ENCODE measurements at places on chromosomes 3 and 15.

DNA sequence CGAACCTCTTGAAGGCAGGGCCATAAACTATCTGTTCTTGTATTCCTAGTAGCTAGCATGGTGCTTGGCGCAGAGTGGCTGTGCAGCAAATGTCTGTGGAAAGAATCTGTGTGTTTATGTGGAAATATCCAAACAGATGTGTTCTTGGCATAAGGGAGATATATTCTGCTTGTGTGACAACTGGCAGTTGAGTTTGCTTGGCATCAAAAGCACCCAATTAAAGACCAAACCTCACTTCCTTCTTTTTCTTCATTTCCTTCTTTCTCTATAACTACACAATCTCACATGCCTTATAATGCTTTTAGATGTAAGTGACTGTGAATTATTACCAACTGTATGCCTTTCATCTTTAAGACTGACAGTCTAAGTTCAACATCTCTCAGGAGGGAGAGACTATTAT is 296.5 kb downstream of the SLC9A9 start:
- no peak for DNase-seq

DNA sequence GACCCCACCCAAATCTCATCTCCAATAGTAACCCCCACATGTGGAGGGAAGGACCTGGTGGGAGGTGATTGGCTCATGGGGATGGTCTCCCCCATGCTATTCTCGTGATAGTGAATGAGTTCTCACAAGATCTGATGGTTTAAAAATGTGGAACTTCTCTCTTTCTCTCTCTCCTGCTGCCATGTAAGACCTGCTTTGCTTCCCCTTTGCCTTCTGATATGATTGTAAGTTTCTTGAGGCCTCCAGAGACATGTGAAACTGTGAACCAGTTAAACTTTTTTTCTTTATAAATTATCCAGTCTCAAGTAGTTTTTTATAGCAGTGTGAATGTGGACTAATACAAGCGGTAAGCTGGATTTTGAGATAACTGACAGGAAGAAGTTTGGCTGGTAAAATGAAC is 60.3 kb upstream of the MBNL1 start:
- no peak for DNase-seq

GRCh38 chr3:177484926-177485325 is 287.6 kb upstream of the TBL1XR1 start:
- DNase-seq = no peak

- peak; percentile 29 for DNase-seq
These were observed 215.6 kb downstream of the RPLP1 start for GRCh38 chr15:69668039-69668705.

GRCh38 chr3:40899286-40899712 is 300.0 kb upstream of the CTNNB1 start:
- DNase-seq = no peak

GRCh38 chr3:32208447-32208846 is 30.0 kb upstream of the CMTM8 start:
- peak; percentile 35 for DNase-seq

DNA sequence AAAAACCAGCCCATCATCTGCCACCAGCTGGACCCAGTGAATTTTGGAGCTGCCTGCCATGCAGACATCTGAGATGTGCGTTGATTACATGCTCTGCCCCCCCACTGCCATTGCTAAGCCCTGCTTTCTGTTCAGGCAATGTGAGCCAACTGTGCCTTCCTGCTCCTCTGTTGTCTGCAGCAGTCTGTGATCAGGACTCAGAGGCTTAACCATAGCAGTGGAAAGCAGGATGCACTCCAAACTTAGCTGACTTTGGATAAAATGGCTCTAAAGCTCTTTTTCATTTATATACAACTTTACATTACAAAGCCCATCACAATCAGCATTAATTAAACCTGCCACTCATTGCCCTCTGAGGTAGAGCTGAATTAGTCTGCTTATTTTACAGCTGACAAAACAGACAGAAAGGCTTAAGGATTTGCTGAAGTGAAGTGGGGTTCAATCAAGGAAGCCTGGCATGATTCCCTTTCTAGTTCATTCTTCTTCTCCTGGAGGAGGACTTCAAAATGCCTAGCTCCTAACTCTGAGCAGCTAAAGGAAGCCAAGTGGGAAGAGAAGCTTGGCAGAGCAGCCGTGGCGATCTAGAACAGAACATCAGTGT is 15.7 kb upstream of the RPS27L start:
- DNase-seq = no peak

- DNase-seq = peak; percentile 19
These were observed 2.1 kb downstream of the RFX7 start for GRCh38 chr15:56241374-56242105.

DNA sequence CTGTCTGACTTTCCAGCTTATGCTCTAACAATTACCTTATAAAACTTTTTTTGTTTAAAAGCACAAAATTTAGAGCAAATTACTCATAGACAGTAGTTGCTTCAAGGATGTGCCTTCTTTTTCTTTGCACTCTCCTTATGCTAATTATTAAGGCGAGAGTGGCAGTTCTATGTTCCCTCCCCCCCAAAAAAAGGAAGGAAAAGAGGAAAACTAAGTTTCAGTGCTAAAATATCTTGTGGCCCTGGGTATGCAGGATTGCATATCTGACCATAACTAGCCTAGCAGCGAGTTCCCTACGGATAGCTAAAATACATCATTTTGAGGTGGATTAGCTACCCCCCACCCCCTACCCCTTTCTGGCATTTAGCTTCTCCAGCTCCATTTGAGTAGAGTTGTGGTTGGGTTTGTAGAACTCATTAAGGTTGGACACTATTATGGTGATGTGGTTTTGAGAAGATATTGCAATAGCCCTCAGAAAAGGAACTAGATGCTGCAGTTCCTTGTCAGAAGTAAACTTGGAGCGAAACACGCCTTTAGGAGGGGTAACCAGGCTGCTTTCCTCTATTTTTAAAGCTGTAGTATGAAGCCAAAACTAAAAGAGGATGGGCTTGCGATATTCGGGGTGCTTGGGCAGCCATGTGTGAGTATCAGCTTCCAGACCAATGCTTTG is 174.6 kb downstream of the AKAP13 start:
- DNase-seq = peak; percentile 72

DNA sequence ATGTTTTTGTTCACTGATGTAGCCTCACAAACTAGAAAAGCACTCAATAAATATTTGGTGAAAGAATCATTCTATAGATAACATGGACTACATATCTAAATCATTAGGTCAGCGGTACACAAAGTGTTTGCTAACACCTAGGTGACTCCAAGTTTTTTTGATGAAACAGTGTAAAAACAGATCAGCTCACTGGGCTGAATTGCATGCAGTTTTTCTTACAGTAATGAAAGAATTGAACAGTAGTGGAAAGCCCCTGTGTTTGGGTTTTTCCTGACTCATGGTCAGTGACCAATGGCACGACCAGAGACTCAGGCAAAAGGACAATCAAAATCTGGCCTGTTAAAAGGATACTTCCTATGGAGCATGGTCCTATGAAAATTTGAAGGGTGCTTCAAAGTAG is 384.3 kb upstream of the EPHA6 start:
- no peak for DNase-seq

DNA sequence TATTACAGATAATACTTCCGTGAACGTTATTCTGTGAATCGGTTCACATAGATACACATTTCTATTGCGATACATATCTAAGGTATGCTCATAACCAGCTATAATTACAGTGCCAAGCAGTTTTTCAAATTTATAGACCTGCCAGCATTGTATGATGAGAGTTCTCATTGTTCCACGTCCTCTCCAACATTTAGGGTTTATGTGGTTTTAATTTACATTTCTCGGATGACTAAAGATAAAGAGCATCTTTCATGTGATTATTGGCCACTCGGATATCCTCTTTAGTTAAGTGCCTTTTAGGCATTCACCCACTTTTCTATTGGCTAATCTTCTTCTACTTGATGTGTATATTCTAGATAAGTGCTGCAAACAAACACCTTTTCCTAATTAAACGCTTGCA is 134.7 kb upstream of the CCDC54 start:
- DNase-seq = no peak

- DNase-seq = peak; percentile 36
These were observed 9.2 kb upstream of the MME start for GRCh38 chr3:155070932-155071387.

- peak; percentile 92 for DNase-seq
These were observed 30.6 kb upstream of the SLC6A6 start for GRCh38 chr3:14371573-14372474.

DNA sequence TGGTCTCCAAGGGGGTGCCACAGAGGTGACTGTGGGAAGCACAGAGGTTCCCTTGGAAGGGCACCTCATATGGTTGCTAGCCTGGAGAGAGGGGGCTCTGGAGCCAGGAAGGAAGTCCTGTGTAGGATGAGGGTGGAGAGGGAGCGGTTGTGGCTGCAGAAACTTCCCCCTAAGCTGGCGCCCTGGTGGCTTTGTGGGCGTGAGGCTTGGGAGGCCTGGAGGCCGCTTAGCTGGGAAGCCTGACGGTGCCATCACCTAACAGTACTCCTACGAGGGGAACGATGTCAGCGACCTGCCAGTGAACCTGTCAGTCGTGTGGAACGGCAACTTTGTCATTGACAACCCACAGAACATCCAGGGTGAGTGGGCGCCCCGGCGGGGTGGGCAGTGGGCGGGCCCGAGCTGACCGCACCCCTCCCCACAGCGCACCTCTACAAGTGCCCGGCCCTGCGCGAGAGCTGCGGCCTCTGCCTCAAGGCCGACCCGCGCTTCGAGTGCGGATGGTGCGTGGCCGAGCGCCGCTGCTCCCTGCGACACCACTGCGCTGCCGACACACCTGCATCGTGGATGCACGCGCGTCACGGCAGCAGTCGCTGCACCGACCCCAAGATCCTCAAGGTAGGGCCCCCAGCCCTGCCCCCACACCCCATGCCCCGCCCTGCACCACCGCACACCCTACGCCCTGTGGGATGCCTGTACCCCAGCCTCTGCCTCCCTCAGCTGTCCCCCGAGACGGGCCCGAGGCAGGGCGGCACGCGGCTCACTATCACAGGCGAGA is 31.0 kb downstream of the PLXNA1 start:
- DNase-seq = peak; percentile 12

GRCh38 chr3:107150675-107151074 is 226.6 kb upstream of the CCDC54 start:
- DNase-seq = no peak

DNA sequence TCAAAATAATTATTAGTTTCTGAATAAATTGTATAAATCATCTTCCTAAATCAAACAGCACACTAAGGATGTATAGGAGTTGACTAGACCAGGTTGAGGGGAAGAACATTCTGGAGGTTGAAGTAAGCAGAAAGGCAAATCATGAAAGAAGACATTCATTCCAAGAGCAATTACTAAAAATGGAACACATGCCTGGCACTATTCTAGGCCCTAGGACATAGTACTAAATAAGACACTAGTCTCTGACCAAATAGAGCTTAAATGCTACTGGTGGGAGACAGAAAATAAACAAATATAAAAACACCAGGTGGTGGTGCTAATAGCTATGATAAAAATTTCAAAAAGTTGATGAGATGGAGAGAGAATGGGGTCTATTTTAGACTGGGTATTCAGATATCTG is 190.1 kb downstream of the TBC1D5 start:
- DNase-seq = no peak

- no peak for DNase-seq
These were observed 198.2 kb upstream of the LMCD1 start for GRCh38 chr3:8303466-8303865.
